HS-27A (cell line): ENCODE measurements at places on chromosomes 2 and 18.

- DNase-seq, result no peak
Observed at GRCh38 chr2:127261804-127262406, 32.0 kb downstream of the ERCC3 start.

- no peak for DNase-seq
Observed at GRCh38 chr2:101623031-101623521, 74.4 kb upstream of the MAP4K4 start.

- DNase-seq, result no peak
Observed at GRCh38 chr2:230023313-230023712, 45.4 kb downstream of the SLC16A14 start.

GRCh38 chr2:200297100-200297499 lies 9.4 kb upstream of the SPATS2L start:
- no peak for DNase-seq

DNA sequence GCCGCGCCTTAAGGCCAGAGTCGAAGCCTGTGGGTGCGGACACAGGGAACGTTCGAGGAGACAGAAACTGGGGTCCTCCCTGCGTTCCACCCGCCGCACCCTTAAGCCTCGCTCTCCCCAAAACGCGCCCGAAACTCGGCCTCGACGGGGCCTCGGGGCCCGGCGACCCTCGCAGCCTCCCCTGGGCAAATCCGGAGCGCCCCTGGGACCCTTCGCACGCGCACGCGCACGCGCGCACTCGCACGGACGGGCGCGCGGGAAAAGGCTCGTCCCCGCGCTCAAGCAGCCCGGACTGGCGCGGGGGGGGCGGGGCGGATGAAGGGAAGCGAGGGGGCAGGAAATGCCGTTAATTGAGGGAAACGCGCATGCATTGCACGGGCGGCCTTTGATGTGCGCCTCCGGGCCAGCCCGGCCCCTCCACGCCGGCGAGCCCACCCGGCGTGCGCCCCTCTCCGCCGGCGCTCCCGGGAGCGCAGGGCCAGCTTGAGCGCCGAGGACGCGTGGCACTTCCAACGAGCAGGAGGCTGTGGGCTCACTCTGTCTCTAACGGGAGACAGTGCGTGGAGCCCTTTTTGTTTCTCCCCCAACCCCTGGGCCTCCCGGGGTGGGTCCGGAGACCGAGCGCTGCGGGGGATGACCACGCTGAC lies 5.4 kb upstream of the SALL3 start:
- no peak for DNase-seq

GRCh38 chr18:49663899-49664890 lies 102.3 kb downstream of the LIPG start:
- DNase-seq, result no peak

DNA sequence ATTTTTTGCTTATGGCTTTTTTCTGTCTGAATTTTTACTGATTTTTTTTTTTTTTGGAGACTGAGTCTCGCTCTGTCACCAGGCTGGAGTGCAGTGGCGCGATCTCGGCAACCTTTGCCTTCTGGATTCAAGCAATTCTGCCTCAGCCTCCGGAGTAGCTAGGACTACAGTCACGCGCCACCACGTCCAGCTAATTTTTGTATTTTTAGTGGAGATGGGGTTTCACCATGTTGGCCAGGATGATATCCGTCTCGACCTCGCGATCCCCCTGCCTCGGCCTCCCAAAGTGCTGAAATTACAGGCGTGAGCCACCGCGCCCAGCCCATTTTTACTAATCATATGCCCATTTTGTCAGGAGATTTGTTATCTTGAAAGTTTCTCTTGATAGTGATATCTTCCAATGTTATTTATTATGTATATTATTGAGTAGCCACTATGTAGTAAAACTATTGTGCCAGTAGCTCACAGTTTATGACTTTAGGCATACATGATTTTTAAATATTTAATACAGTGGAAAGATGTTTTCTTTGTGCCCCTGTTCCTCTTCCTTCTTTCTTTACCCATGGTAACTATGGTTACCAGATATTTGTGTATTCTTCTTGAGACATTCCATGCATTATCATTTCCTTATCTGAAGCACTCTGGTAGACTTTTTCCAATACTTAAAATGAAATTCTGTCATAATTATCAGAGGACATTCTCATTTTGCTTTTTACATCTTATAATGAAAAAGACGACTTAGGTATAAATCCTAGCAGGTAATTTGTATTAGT lies 2.1 kb downstream of the HAT1 start:
- no peak for DNase-seq
